ENCODE measurements at places on chromosomes 4 and X.

DNA sequence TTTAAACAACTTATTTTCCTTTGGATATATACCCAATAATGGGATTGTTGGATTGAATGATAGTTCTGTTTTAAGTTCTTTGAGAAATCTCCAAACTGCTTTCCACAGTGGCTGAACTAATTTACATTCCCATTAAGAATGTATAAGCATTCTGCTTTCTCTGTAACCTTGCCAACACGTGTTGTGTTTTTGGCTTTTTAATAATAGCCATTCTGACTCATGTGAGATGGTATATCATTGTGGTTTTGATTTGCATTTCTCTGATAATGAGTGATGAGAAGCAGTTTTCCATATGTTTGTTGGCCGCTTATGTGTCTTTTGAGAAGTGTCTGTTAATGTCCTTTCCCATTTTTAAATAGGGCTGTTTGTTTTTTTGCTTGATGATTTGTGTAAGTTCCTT is 155.6 kb upstream of the PITX2 start:
- DNase-seq, result no peak

GRCh38 chrX:134718966-134719317 is 60.7 kb upstream of the PLAC1 start:
- DNase-seq, result no peak

GRCh38 chrX:17977696-17978095 is 116.6 kb upstream of the RAI2 start:
- no peak for DNase-seq

GRCh38 chr4:14627038-14627437 is 375.2 kb upstream of the CPEB2 start:
- no peak for DNase-seq
